ENCODE measurements at places on chromosomes 7 and 10.

- DNase-seq, result no peak
These were observed 338.0 kb upstream of the MKI67 start for GRCh38 chr10:128463991-128464760.

GRCh38 chr7:105853931-105854419 is 22.4 kb downstream of the ATXN7L1 start:
- no peak for DNase-seq

GRCh38 chr10:73591935-73592699 is 975 bp upstream of the USP54 start:
- peak; percentile 9 for DNase-seq

DNA sequence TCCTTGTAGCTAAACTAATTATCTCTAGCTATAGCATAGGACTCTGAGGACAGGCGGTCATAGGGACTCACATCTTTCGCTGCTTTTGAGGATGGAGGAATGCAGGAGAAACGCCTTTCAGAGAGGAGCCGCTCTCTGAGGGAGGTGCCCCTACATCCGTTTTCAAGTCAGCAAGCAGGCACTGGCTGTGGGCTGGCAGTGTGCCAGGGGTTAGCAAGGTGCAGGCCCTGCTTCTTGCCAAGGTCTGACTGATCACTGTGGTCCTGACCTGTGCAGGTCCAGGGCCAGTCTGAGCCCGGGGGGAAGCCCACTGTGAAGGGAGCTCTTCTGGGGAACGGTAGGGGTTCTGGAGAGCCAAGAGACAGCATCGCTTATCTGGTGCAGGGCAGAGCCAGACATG is 89.4 kb downstream of the SH3PXD2A start:
- peak; percentile 73 for DNase-seq

- peak; percentile 51 for DNase-seq
These were observed at the start of gene ARID5B for GRCh38 chr10:61900829-61901792. TSS of gene ARID5B (plus strand) at chr10:61901699. CDS start at chr10:61901710, 11 bp downstream.

DNA sequence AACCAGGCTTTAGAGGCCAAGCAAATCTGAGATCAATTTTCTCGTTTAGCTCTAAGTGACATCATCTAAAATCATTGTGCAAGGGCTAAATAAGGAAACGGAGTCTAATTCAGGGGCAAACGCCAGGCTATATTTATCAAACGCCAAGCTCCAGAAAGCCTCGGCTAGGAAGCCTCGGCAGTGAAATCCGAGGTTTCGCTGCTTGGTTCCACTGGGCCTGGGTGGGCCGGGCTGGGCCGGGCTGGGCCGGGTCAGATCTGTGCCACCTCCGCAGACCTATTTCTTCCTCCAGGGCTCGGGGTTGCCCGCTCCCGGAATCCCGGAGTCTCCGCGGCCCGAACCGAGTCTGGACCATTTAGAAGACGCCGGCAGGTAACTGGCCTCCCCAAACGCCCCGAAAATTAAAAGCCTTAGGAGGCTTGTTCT is 459 bp upstream of the FEZF1 start:
- DNase-seq, result no peak

- DNase-seq, result no peak
These were observed 53.4 kb upstream of the CYP2C18 start for GRCh38 chr10:94630017-94630688.

DNA sequence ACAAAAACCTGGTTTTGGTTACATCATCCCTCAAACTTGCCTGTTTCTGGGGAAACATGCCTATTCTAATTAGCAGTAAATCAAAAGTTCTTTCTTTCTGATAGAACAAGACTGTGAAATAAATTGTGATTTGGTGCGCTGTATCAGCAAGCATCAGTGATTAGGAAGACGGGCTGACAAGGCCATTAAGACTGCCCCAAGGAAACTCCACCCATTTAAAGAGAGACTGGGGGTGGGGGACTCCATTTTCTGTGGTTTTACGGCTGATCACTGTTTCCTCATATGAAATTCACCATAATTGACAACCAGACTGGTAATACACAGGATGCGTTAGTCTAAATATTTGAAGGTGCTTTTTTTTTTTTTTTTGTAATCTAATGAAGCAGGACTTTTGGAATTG is 68.7 kb downstream of the MBL2 start:
- DNase-seq, result no peak

GRCh38 chr7:26850193-26850651 is 14.2 kb downstream of the SKAP2 start:
- DNase-seq, result no peak

DNA sequence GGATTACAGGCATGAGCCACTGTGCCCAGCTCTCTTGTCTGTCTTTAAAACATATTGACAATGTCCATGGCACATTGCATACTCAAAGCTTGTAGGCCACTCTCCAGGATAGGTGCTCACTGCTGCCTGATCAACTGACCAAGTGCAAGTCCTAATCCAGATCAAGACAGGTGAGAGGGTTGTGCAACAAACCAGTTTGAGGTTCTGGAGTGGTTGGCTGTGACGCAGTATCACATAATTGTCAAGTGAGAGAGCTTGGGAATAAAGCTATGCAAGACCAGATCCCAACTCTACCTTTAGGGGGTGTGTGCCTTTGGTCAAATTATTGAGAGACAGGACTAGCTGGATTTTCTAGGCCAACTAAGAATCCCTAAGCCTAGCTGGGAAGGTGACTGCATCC is 43.0 kb upstream of the OPN4 start:
- no peak for DNase-seq

GRCh38 chr7:1382553-1383397 is 76.5 kb downstream of the MICALL2 start:
- DNase-seq, result no peak

DNA sequence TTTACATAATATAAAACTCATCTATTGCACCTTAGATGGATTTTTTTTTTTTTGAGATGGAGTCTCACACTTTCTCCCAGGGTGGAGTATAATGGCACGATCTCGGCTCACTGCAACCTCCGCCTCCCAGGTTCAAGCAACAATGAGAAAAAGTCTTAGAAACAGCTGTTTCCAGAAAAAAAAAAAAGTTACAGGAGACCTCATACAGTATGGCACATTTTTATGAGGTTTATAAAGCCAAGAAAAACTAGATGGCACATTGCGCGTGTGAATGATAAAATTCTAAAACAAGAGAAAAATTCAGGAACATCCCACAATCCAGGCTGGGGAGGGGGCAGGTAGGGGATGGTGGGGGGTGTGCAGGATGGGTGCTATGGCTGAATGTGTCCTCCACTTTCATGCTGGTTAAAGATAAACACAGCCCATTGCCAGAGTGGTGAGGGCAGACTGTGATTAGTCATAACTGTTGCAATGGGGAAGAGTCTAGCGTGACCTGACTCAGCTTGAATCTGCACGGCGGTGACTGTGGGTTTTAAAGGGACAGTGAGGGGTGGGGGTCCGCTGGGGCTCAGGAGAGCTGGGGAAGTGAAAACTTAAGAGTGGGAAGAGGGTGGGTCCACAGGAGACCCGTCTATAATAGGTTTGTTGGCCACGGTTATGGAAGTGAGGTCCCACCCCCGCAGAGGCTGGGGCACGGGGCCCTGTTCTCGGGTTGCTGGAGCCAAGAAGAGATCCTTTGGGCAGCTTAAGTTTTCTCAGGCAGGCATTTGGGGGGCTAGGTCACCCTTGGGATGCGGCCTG is 11.9 kb upstream of the LRRC27 start:
- DNase-seq, result peak; percentile 50

DNA sequence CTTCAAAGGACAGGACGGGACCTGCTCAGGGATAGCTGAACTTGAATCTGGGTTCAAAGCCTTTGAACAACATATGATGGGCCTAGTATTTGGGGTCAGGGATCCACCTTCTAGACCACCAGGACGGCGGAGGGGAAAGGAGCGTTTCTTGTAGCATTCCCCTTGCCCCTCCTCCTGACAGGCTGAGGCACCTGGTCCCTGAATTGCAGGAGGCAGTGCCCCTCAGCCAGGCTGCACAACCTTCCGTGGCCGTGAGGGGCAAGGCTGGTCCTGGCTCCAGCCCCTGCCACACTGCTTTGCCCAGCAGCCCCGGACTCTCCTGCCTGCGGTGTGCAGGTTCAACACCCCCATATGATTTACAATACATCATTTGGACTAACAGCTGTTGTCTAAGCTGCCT is 58.1 kb downstream of the INSIG1 start:
- DNase-seq, result no peak

DNA sequence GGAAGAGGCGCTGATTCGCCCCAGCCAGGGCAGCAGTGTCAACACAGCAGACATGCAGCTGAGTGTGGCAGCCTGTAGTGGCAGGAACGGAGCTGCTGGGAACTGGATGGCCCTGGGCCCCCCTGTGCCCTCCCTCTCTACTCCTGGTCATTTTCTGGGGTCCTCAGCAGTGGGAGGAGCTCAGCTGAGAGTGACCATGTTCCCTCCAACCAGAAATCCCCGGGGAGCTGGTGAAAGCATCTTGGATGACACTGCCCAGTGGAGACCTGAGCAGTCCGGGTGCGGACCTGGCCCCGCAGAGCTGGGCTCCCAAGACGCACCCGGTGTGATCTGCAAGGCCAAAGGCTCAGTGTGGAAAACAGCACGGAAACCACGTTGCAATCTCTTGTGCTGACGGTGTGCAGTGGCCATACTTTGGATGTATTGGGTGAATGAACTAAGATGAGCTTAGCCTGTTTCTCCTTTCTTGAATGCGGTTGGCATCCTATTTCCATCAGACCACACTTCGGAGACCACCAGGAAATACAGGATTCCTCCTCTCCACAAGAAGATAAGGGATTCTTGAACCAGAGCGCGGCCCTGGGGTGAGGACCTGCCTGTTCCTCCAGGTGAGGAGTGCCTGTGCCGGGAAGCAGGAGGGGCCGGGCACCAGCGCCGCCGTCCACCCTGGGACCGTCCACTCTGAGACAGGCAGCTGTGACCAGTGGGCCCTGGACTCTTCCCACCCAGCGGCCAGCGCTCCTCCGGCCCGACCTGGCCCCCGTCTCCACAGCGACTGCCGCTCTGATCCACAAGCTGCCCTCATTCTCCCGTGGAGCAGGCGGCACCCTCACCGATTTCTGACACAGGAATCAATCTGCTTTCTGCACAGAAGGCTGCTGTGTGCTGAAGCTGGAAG is 93.5 kb upstream of the DIP2C start:
- no peak for DNase-seq

- DNase-seq, result no peak
These were observed 1061.1 kb upstream of the GHITM start for GRCh38 chr10:83078160-83078559.

GRCh38 chr7:129127154-129127553 is 17.4 kb upstream of the TSPAN33 start:
- DNase-seq, result no peak

GRCh38 chr7:46357290-46357689 is 436.2 kb upstream of the IGFBP3 start:
- DNase-seq, result no peak

DNA sequence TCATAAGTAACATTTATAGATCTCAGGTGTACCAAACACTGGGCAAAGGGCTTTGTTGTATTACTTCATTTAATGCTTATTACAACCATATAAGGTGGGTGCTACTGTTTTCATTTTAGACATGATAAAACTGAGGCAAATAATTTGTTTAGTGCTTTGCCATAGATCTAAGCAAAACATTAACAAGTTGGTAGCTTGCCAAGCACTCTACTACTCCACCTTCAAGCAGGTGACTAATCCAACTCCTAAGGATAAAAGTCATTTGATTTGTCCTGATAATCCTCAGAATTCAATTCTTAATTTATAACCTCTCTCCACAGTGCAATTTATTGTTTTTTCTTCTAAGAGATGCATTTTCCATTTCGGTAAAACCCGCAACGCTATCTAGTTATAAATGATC is 646.4 kb downstream of the GRM8 start:
- DNase-seq, result no peak

DNA sequence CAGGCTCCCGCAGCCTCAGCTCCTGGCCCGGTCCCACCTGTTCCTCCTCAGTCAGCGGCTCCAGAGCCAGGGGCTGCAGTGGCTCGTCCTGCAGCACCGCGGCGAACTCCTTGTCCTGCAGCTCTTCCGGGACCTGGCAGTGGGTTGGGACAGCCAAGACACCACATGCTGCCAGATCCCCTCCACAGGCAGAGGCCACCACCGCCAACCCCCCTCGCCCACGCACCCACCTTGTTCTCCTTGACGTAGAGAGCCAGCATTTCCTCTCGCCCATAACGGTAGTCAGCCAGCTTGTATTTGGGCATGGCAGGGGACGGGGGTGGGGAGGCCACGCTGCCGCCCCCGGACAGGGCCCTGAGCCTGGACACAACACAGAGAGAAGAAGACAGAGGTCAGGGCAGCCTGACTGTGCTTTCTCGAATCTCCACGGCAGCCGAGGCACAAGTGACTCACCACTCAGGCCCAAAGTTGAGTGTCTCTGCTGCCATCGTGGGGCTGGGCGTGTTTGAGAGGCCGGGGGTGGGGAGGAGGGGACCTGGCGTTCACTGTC is 6.2 kb downstream of the GIGYF1 start:
- DNase-seq, result no peak

- DNase-seq, result no peak
These were observed 304.7 kb upstream of the GRM3 start for GRCh38 chr7:86339051-86339450.

GRCh38 chr7:158008267-158008666 is 579.4 kb downstream of the PTPRN2 start:
- no peak for DNase-seq

DNA sequence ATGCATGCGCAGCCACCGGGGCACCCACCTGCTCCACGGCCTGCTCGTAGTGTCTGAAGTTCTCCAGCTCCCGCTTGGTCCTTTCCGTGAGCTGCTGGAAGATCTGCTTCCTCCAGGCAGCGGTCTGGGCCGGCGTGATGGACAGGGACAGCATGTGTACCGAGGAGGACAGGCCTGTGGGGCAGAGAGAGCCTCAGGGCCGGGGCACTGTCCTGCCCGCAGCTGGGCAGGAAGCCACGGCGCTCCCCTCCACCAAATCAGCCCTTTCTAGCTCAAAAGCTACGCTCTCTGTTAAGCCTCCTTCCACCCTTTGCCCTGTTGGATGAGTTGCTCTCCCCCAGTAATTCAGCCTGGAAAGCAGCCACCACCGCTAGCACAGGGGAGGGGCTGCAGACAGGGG is 19.2 kb downstream of the TECPR1 start:
- DNase-seq, result no peak

DNA sequence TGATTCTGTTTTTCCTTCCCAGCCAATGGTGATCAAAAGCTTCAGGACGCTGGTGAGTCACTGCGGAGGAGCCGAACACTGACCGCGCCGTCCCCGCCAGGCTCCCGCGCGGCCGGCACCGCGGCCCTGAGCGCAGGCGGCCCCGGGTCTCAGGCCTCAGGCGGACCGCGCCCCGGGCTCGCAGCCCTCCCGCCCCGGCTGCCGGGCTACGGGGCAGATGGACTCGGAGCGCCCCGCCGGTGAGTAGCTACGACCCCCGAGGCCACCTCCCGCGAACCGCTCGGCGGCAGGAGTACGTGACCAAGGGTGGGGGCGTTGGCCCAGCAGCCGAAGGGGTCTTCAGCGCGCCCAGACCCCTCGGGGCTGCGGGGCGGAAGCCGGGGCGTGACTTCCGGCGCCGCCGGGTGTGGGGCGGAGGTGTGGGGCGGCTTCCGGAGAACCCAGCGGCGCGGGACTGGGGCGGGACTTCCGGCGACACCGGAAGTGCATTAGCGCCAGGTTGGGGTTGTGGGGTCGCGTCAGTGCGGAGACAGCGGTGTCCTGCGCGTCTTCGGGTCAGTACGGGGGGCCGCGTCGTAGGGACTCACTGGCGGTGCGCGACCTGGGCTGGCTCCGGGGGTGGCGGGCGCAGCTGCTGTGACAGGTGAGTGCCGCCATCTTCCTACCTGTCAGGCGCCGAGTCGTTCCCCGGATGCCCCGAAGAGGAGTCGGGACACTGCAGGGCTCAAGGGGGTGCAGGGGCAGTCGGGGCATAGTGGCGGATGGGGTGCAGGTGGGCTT is at the start of gene WDR37:
Gene WDR37 (plus strand): TSS at position 60 of the 780 bp plus-strand sequence. CDS start 15,771 bp downstream, outside the sequence.
- peak; percentile 94 for DNase-seq

- DNase-seq, result no peak
These were observed 33.9 kb downstream of the ECHDC3 start for GRCh38 chr10:11776080-11776479.
